ENCODE measurements at places on chromosomes 16 and 17. TPM values are rescaled to one million over a fixed set of nuclear protein-coding genes. Genes with fewer than 3 reads are reported as not detected.

TNP2 gene
- total RNA-seq, result not detected

SERPINF2 gene
- total RNA-seq, result 0.29 TPM

PPP1R1B gene
- total RNA-seq, result 0.39 TPM

C17orf67 gene
- 2.2 TPM for total RNA-seq

RTN4RL1 gene
- 0.77 TPM for total RNA-seq

NLK gene
- total RNA-seq, result 30.6 TPM

ALKBH5 gene
- total RNA-seq, result 92.6 TPM

All from astrocyte (in vitro differentiated cells and primary cell).